Stimulated activated CD8-positive, alpha-beta memory T cell treated with anti-CD3 and anti-CD28 coated beads, Interleukin-7, amount 100 ng/mL, for 1 hour (primary cell): ENCODE measurements at places on chromosomes 5 and 9.

DNA sequence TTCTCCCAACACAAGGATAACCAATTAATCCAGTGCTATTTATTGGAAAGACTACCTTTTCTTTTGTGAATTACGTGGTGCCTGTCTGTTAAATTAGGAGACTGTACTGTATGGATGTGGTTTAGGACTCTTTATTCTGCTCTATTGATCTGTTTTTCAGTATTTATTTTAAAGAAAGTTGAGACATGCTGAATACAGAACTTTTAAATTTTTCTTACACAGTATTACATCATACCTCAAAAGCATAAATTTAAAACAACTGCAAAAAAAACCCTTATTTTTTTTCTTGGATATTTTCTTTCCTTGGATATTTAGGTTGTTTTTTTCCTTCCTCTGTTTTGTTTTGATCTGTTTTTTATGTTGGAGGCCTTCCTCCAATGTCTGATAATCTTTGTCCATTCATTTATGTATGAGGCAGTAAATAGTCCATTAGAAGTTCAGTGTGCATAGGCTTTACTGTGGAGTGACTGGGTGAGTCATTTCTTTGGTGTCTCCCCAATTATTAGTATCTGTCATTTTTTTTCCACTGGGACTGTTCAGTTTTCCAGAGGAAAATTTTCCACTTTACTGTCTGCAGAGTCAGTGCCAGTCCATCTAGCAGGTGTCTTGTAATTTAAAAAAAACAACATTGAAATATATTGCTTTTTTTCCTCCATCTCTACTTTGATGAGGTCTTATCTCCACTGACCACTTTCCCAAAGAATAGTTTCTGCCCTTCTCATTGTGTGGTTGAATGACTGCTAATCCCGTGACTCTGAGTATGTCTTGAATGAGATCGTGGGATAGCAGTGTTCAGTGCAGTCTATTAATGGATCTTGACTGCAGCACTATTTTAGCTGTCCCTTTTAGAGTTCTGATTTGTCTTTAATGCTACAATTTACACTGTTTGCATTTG, 15.2 kb downstream of the CYSTM1 start:
- DNase-seq: no peak

DNA sequence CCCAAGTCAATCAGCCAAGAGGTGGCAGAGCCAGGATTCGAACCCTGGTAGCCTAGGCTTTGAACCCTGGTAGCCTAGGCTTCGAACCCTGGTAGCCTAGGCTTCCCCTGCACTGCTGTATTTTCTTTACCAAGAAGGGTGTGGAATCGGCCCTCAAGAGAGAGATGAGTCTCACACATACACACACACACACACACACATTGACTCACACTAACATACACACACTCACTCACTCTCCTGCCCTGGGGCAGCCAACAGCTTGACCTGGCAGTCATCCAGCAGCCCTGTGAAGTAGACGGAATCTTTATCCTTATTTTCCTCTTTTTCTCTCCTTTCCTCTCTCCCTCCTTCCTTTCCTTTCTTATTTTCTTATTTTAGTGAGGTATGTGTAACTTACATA, 55.4 kb upstream of the RPL26L1 start:
- no peak for DNase-seq

DNA sequence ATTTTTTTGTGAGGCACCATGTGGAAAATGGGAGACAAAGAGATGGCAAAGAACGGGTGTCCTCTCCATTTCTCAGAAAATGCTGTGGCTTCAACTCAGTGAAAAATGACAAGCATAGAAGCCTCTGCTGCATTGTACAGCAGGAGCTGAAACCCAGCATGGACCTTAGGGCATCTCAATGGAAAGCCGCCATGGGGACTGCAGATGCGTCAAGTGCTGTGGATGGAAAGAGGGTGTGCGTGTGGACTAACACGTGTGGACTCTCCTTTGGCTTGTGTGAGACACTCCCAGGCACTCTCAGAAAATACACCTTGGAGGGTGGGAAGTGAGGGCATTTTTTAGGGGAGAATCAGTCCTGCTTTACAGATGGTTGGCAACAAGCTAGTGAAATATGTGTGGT, 2.2 kb upstream of the GLRX start:
- no peak for DNase-seq

- no peak for DNase-seq
Observed at GRCh38 chr9:102499468-102499867, 495.7 kb upstream of the CYLC2 start.

- DNase-seq: no peak
Observed at GRCh38 chr5:10470669-10471068, 29.0 kb downstream of the ROPN1L start.

- no peak for DNase-seq
Observed at GRCh38 chr5:157059093-157059539, at the start of gene HAVCR1. Gene HAVCR1, minus strand, starts transcription at chr5:157059116. Its CDS starts 1,173 bp downstream, at chr5:157057943.

GRCh38 chr9:115397591-115398312, 279.8 kb upstream of the TNC start:
- no peak for DNase-seq

- no peak for DNase-seq
Observed at GRCh38 chr5:116572350-116573278, 2.0 kb downstream of the SEMA6A start.

DNA sequence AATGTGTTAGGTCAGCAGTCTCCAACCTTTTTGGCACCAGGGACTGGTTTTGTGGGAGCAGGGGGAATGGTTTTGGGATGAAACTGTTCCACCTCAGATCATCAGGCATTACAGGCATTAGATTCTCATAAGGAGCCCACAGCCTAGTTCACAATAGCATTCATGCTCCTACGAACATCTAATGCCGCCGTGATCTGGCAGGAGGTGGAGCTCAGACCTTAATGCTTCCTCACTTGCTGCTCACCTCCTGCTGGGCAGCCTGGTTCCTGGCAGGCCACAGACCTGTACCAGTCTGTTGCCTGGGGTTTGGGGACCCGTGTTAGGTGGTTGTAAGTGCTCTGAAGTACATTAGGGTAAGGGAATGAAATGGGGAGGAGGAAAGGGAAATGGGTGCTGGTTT, 9.7 kb upstream of the CTNNA1 start:
- no peak for DNase-seq

DNA sequence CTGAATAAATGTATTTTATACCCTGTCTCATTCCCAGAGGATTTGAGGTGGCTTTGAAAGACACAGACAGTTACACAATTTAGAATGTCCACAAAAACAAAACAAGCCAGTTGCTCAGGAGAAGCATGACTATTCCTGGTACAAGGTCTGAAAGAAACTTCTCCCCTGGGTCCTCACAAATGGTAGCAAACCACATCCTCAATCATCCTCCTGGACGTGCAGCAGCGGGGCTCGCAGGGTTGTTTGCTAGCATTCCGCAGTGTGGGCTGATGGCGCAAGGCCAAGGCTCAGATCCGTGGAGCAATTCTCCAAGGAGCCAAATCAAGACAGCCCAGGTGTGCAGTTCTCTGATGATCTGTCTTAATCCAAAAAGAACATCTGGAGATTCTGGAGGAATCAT, 210.3 kb downstream of the ACTL7B start:
- no peak for DNase-seq

- DNase-seq: no peak
Observed at GRCh38 chr5:139210585-139210984, 12.4 kb upstream of the SIL1 start.

- no peak for DNase-seq
Observed at GRCh38 chr9:72305707-72306106, 59.3 kb downstream of the ZFAND5 start.

DNA sequence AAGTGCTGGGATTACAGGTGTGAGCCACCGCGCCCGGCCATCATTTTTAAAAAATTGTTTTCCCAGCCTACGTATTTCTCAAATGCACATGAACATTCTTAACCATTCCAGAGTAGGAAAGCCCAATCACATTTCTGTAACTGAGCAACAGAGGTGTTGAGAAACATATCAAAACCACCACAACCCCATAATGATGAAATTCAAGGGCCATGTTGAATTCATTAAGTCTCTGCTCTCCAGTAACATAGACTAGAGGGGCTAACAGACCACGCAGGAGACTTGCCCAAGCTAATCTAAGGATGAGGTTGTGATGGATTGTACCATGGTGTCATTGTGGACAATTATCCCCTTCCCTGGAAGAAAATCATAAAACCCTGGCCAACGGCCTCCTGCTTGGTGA, 52.9 kb downstream of the MYO10 start:
- no peak for DNase-seq

GRCh38 chr9:89036383-89036782, 45.1 kb downstream of the S1PR3 start:
- no peak for DNase-seq

- no peak for DNase-seq
Observed at GRCh38 chr5:146781157-146781556, 97.4 kb downstream of the PPP2R2B start.

DNA sequence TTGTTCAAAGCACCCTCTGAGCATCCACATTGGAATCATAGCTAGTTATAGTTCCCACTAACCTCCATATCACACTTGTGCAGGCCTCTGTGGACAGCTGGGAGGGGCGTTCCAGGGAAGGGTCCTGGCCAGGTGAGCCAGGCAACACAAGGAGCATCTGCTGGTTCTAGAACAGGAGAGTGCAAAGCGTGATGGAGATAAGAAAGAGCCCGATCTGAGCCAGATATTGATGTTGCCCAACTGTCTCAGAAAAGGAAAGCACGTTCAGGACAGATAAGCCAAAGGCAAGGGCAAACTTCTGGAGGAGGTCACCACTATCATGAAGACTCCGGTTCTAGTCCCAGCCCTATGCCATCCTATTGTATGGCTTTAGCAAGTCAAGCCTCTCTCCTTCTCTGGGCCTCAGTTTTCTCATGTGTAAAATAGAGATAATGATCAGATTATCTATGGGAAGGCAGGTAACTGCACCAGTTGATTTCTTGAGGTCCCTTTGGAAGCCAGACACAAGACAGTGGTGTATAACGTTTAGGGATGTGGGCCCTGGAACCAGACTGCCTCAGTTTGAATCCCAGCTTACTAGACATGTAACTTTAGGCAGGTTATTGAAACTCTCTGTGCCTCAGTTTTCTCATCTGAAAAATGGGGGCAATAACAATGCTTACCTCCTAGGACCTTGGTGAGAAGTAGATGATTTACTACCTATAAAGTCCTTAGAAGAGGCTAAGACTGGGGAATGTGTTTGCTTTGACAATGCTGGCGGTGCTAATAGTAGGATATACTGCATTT, 19.8 kb downstream of the GABBR2 start:
- DNase-seq: no peak

DNA sequence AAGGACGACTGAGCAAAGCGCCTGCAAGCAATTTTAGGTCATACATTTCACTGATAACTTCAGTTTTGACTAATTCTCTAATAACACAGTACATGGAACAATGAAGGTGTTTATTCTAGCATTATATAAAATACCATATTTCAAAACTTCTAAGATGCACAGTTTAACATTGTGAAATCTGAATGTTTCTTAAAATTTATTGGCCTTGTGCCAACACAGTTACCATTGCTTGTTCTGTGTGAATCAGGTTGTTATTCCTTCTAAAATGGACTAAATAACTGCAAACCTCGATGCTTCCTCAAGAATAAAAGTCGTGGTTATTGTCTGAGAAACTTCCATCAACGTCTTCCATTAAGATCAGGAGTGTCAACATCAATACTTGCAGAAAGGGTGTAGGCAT, 8.0 kb downstream of the MCC start:
- no peak for DNase-seq

DNA sequence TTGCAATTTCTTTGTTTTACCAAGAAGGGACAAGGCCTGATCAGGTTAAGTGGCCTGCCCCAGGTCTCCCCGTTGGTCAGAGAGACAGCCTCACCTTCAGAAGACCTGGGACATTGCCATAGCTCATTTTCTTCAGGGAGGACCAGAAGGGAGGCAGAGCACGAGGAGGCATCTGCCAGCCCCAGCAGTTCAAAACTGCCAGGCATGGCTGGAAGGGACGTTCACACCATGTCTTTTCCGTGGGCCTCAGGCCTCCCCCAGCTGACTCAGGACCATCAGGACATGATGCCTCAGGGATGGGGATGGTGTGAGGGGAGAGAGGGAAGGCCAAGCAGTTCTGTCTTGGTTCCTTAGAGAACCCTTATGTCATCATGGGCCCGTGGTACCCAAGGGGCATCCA, 16.5 kb downstream of the IGIP start:
- no peak for DNase-seq

DNA sequence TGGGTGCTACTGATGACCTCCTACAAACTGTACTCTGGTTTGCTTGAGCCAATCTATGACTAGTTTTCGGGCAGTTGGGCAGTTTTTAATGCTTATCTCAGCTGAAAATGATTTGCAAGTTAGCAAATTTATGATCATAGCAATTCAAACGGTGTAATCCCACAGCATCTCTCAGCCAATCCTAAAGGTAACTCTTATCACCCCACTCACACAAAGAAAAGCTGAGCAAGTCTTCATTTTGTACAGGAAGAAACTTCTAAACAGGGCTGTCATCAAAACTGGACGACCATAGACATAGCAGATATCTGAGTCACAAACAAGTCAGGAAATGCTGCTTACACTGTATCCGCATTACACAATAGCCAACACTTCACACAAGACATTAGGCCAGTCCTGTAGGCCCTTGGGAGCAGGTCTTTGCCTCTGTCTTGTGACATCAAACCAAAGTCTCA, 2.6 kb upstream of the ENC1 start:
- DNase-seq: no peak

- DNase-seq: no peak
Observed at GRCh38 chr5:15021266-15022046, 149.9 kb upstream of the ANKH start.

- DNase-seq: no peak
Observed at GRCh38 chr5:74415695-74416102, 224.8 kb downstream of the ENC1 start.

DNA sequence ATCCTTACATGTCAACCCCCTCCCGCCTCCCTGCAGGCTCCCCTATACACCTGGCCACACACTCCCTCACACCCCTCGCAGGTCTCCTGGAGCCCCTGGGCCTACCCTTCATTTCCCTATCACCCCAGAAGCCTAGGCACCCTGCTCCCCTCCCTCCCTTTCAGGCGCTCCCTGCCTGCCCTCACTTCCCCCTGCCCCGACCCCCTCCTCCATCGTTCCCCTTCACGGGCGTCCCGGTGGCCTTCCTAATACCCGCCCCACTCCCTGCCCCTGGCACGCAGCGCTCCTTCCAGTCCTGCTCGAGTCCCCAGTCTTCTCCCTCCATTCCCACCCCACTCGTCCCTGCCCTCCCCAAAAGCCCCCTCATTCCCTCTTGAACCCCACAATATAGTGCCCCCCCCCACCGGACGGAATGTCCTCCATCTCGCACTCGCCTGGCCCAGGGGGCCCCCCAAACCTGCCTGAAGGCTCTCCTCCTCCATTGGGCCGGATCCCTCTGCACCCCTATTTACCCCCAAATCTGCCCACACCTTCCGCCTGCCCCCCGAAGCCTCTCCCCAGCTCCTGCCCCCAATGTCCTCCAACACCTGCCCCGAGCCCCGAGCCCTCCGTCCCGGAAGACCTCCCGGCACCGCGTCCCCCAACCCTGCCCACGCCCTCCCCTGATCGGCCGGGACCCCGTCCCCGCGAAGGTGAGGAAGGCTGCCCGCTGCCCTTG, 746 bp downstream of the STRBP start:
- no peak for DNase-seq
